Urinary bladder (tissue), 4 donors: ENCODE measurements at places on chromosomes 13 and 19. TPM values are rescaled to one million over a fixed set of nuclear protein-coding genes. Genes with fewer than 3 reads are reported as not detected.

- DNase-seq, result no peak
Observed at GRCh38 chr13:89852570-89852969, 1494.9 kb upstream of the MIR17HG start.

DNA sequence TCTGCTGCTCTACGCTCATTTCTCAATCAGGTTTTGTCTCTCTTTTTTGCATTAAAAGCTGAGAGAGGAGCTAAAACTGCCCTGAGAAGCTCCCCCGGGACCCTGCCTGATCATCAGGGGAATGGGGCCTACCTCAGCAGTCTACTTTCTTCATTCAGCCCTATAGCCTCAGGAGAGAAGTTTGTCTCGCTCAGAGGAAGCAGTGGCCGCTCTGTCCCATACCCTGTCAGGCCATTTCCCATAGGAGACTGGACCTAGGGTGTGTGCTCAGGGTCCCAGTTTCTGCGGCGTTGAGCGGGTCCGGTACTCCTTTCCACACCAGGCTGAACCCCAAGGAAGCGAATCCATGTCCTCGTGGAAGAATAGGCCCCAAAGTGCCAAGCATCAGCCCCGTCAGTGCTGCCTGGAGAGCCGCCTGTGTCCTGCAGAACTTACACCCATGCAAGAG, 21.7 kb downstream of the UBE2L5 start:
- DNase-seq, result no peak

DNA sequence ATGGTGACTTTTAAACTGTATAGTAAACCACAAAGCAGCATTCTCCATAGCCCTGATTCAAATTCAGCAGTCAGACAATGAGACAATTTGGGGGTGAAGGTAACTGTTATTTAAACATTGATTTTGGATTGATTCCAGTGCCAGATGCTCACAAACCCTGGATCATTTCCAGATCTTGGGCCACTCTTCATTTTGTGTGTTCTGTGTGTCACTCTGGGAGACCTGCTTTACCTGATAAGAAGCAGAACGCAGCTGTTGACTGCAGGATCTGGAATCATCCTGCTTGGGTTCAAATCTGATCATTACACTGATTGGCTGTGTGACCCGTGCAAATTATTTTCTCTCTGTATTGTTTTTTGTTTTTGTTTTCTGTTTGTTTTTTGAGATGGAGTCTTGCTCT, 4.0 kb upstream of the PCDH8 start:
- no peak for DNase-seq

DNA sequence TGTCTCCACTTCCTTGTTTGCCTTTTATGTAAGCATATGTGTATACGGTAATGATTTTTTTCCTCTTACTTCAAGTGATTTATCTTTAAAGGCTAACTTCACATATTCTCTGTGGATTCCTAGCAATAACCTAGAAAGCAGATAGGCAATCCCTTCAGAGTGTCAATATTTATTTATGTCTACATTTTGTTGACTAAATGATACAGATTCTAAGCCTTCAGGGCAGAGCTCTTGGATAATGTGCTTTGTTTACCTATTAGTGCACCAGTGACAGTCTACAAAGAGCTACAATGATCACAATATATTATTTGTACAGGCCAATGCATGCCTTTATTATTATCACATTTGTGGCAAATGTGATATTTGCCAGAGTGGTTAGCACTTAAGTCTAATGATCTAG, 406.2 kb downstream of the EFNB2 start:
- no peak for DNase-seq

DNA sequence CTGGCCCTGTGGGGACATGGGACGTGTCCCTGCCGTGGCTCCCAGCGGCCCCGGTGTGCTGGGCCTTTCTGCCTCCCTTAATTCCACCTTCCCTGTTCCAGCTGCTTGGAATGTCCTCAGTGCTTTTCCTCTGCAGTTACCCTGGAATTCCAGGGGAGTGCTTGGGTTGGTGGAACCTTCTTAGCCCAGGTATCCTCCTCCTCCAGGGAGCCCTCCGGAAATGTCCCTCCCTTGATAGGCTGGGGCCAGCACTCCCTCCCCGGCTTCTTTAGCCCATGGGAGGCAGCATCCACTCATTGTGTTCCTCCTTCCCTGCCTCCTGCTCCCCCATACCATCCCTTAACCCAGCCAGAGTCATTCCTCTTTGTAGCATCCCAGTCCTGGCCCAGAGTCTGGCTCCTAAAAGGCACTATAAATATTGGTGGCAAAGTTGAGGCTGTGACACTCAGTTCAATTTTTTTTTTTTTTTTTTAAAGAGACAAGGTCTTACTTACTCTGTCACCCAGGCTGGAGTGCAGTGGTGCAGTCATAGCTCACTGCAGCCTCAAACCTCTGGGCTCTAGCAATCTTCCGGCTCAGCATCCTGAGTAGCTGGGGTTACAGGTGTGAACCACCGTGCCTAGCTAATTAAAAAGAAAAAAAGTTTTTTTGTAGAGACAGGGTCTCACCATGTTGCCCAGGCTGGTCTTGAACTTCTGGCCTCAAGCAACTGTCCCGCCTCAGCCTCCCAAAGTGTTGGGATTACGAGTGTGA, 13.7 kb upstream of the SLC7A10 start:
- DNase-seq, result no peak

GRCh38 chr13:36685927-36686326, 12.1 kb downstream of the SERTM1 start:
- DNase-seq, result no peak

DNA sequence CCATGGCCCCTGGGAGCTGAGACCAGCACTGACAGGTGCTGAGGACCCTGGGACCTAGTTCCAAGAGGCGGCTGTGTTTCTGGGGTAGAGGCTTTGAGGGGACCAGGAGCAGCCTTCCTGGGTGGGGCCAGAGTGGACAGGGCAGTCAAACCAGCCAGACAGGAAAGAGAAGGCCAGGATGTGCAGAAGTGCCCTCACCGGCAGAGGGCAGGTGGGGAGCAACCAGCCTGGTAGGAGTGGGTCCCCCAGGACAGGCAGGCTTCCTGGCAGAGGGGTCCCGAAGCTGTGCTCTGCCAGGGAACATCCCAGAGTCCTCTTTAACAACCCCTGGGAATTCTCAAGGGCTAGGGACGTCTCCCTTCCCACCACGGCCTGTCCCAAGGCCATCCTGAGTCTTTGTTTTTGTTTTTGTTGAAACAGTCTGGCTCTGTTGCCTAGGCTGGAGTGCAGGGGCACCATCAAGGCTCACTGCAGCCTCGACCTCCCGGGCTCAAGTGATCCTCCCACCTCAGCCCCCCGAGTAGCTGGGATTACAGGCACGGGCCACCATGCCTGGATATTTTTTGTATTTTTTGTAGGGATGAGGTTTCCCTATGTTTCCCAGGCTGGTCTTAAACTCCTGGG, 3.0 kb upstream of the HIPK4 start:
- peak; percentile 56 for DNase-seq

DNA sequence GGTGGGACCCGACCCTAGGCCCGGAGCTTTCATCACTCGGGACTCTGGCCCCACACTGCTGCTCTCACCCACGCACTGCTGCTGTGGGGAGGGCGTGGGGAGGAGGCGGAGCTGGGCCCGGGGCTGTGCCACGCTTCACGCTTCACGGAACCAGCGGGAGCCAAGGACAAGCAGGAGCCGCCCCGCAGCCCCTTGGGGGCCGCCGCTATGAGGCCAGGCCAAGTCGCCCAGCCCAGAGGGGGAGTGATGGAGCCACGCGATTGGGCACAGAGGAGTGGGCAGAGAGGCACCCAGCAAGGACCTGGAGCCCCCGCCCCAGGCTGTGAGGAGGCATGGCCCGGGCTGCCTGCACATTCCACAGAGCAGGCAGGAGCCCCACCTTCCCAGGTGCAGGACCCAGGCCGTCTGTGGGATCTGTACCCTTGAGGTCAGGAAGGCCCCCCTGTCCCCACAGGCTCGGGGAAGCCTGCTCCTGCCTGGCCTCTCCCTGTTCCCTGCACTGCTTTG, 10.2 kb upstream of the SUPT20H start:
- DNase-seq, result no peak

DNA sequence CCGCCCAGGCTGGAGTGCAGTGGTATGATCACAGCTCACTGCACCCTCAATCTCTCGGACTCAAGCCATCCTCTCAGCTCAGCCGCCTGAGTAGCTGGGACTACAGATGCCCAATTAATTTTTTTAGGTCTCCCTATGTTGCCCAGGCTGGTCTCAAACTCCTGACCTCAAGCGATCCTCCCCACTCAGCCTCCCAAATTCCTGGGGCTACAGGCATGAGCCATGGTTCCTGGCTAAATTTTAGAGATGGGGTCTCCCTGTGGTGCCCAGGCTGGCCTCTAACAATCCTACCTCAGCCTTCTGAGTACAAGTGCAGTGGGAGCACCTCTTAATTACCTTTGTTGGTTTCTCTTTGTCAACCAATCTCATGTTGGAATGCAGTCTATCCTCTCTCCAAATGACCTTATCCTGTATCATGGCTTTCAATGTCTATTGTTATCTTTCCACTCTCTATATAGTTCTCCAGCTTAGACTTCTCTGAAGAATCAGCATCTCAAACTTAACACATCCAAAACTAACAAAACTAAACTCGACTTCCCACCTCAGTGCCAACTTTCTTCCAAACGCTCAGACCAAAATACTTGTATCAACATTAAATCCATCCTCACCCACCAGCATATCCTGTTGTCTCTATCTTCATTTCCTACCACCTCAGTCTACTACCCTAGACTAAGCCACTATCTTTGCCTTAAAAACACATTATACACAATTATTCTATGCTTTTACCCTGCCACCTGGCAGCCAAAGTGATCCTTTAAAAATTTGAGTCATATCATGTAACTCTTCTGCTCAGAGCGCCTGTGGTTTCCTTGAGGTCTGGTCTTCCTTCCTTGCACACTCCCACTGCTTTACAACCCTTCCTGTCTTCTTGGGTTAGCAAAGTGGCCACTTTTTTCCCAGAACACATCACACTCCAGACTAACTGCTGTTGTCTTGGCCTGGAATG, 6.7 kb downstream of the TPT1 start:
- DNase-seq, result no peak

- no peak for DNase-seq
Observed at GRCh38 chr13:32988608-32989289, 27.5 kb upstream of the KL start.

DNA sequence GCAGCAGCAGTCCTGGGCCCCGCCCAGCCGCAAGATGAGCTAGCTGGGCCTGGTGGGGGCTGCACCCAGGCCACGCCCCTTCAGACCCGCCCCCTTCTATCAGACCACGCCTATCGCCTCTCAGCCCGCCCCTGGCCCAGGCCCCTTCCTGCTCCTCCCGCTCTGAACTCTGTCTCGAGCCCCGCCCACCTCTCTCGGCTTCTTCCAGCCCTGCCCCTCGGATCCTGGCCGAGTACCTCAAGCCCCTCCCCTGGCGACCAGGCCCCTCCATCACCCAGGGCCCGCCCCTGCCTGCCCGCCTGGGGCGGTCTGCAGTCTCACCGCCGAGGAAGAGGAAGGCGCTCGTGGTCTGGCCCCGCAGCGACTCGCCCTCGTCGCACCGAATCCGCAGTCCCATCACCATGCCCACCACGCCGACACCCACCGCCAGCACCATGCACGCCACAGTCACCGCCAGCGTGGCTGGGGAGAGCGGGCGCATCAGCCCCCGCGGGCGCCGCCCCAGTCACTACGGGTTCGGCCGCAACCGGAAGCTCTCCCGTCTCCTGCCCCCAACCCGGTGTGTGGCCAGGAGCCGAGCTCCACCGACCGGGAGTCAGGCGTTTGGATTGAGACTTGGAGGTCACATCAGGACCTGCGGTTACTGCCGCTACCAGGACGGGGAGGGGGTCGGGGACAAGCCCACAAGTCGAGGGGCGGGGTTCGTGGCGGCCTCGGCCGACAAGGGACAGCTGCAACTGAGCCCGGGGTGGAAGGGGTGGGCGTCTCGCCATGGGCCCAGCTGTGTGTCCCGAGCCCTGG, 1.0 kb downstream of the CLDND2 start:
- DNase-seq, result peak; percentile 97

GRCh38 chr19:3898426-3898825, 17.9 kb downstream of the ATCAY start:
- DNase-seq, result no peak

GRCh38 chr19:16263141-16263761, 61.4 kb upstream of the KLF2 start:
- DNase-seq, result no peak

DNA sequence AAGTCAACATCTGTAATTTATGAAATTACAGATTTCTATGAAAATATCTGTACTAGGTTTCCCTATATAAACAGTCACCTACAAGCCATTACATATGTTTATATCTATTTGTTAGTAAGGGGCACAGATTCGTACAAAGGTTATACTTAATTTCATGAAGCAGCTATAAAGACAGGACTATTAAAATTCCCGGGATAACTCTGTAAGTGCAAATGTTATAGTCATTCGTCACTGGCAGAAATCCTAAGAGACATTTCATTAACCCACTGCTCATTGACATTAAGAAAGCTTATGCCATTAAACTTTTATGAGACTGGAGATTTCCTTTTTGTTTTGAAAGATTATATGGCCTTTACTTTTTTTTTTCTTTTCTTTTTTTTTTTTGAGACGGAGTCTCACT, 122.9 kb downstream of the MYO16 start:
- no peak for DNase-seq

DNA sequence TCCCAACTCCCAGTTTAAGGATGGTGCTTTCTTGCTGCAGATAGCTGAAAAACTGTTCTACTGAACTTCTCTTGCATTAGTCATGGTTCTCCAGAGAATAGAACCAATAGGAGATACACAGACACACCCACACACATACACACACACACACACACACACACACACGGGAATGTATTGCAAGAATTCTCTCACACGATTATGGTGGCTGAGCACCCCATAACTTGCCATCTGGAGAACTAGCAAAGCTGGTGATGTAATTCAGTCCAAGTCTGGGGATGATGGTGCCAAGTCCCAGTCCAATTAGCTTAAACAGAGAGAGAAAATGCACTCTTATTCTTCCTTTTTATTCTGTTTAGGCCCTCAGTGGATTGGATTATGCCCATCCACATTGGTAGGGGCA, 643.9 kb downstream of the DIAPH3 start:
- DNase-seq, result no peak

DNA sequence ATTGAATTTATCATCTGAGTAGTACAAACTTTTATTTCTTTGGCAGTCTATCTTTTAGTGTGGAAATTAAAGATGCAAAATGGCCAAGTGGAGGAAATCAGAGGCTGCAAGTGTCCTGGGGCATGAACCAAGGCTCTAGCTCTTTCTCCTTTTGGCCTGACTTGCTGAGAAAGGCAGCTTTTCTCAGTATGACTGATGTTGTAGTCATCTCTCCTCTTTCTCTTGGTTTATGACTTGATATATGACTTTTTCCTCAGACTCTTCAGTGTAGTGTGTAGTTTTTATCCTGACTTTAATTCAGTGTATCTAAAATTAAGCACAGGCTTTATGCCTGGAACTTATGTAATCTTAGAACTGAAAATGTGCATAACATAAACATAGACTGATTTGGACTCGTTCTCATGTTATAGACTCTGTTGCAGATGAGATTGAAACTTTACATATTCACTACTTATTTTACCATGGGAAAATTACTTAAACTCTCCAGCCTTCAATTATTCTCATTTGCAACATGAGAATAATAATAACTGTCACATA, 65.7 kb downstream of the SLITRK5 start:
- DNase-seq, result no peak

Gene ATP1A3
- polyA plus RNA-seq, result 0.77 TPM

Gene TMEM255B
- 17.5 TPM for polyA plus RNA-seq

Gene ZNF497
- polyA plus RNA-seq, result 0.73 TPM

Gene LRRC4B
- polyA plus RNA-seq, result 14.5 TPM

Gene CTU1
- 4.9 TPM for polyA plus RNA-seq

Gene CLDN10
- 0.73 TPM for polyA plus RNA-seq
